Caudate nucleus (tissue), 63 donors: ENCODE measurements at places on chromosomes 7 and 10.

DNA sequence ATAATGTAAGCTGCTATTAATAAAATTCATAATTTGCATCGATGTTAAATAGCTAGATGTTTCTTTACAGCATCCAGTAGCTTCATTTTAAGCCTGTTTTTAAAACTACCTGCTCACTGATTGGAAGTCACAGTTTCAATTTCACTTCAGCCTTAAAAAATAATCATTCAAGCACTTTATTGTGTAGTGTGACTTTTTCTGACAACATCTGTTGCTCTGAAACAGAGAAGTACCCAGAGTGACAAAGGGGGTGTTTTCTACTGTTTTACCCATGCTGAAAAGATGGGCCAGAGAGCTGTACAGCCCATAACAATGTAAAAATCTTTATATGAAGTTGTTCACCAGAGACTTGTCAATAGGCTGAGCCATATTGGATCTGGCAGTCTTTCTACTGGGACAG, 437.2 kb downstream of the MDFIC start:
- DNase-seq, result no peak

- DNase-seq, result no peak
Observed at GRCh38 chr10:17888189-17888588, 63.5 kb upstream of the SLC39A12 start.

- DNase-seq, result no peak
Observed at GRCh38 chr10:11081408-11081807, 63.7 kb downstream of the CELF2 start.

- DNase-seq, result no peak
Observed at GRCh38 chr7:36925691-36926090, 201.4 kb upstream of the AOAH start.
